Large intestine (tissue), 12 donors: ENCODE measurements at places on chromosomes 5 and 9. TPM values are rescaled to one million over a fixed set of nuclear protein-coding genes. Genes with fewer than 3 reads are reported as not detected.

The OR1L1 gene
- not detected for polyA plus RNA-seq

- no peak for DNase-seq
These were observed 2.7 kb upstream of the PURA start for GRCh38 chr5:140111011-140111858.

DNA sequence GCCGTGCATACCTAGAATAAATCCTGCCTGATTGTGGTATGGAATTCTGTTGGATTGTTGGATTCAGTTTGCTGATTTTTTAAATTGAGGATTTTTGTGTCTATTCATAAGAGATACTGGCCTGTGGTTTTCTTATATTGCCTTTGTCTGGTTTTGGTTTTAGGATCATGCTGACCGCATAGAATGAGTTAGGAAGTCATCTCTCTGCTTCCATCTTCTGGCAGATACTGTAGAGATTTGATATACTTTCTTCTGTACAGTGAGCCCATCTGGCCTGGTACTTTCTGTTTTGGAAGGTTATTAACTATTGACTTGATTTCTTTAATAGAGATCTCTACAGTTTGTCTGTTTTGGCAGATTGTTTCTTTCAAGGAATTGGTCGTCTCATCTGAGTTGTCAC, 14.7 kb downstream of the CEP72 start:
- DNase-seq, result no peak

- DNase-seq, result peak; percentile 32
These were observed 1.2 kb downstream of the FBXL17 start for GRCh38 chr5:108380531-108381349.

DNA sequence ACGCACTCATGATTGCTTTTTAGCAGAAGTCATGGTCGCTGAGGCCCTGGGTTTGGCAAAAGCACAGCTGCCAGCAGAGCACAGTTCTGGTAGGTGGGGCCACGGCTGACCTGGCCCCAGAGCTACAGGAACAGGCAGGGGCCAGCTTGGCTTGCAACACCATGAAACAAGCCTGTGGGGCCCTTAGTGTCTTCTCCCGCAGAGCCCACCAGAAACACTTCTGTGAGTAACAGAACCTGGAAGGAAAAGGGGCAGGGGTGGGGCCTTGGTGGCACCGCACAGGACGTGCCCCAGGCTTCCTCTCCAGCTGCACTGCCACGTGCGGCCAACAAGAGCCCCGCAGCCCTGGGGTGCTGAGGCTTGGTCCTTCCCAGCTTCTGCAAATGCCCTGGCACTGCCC, 4.8 kb downstream of the ASB6 start:
- no peak for DNase-seq

DNA sequence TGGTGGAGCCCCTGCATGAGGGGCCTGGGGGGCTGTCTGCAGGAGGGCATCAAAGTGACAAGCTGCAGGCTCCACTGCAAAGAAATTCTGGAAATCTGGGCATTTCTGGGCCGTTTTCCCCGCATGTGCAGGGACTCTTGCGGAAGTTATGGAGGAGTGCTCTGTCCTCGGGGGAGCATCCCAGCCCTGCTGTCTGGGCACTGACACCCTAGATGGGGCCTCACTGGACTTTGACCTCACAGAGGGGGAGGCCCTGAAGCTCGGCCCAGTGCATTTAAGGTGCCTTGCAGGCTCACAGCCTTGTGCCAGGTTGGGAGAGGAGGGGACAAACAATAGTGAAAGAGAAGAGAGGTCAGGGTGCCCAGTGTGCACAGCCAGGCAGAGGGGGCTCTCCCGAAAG, 35.4 kb downstream of the LHX3 start:
- DNase-seq, result peak; percentile 91

DNA sequence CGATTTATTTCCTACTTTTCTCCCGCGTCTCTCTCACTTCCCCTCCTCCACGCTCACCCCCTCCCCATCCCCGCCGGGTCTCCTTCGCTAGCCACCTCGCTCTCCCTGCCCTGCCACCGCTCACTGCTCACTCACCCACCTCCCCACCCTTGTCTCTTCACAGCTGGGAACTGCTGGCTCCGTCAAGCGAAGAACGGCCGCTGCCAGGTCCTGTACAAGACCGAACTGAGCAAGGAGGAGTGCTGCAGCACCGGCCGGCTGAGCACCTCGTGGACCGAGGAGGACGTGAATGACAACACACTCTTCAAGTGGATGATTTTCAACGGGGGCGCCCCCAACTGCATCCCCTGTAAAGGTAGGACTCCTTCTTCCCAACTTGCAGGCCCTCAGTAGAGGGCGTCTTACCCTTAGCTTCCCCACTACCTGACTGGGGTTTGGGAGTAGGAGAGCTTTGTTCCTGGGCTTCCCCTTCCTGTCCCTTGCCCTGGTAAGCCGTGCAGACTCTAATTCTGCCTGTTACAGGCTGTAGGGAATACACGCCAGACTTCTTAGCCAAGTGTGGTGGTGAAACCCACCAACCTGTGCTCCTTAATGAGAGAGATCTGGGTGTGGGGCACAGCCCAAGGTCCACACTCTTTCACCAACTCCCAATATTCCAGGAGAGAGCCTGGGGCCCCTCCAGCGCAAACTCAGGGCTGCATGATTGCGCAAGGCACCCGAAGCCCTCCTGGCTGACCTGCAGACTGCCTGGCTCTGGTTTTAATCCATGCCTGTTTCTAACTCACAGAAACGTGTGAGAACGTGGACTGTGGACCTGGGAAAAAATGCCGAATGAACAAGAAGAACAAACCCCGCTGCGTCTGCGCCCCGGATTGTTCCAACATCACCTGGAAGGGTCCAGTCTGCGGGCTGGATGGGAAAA, 2.5 kb downstream of the FST start:
- DNase-seq, result peak; percentile 24

The GAPVD1 gene
- polyA plus RNA-seq, result 27.6 TPM

DNA sequence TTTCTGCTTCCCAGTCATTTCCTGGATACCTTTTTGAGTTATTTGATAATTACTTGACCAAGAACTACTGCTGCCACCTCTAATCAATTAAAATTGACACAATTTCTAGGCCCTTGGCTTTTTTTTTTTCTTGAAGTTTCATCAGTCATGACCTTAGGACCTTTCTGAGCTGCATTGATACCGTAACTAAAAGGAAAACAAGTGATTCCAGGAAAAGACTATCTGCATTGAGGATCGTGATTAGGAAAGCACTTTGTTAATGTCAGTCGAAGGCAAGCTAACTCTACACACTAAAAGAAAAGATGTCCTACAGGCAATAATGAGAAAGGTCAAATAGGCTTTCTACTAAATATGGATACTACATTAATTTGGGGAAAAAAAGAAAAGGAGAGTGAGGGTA, 69.9 kb downstream of the ARSB start:
- DNase-seq, result peak; percentile 45

DNA sequence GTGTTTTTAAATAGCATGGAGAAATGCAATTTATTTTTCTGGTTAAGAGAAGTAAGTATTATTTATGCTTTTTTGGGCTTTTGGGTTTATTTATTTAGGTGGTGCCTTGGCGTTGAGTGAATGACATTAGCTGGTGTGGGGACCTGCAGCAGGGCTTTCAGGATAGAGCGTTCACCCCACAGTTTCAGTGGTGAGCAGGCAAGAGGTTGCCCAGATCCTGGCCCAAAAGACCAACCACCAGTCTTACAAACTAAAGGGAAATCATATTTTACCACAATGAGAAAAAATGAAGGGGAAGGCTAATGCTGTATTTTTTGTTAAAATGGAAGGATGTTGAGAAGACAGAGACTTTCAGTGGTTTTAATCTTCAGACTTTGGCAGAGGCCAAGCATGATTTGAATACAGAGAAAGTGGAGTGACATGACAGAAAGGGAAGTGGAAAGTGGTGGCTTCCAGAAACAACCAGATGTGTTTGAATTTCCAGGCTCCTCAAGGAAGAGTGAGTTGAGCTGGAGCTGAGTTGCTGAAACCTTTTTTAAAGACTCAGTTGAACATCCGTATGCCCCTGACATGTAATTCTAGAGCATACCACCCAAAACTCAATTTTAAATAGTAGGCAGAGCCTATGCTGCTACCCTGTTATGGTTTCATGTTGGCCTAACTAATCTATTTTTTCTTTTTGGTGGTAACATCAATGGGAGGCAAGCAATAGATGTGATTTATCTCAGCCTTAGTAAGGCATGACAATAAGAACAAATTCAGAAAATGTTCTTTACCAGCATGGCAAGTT, 94.8 kb downstream of the AOPEP start:
- no peak for DNase-seq

The THBS4 gene
- 3.3 TPM for polyA plus RNA-seq

The LRRC19 gene
- polyA plus RNA-seq, result 83.7 TPM

- DNase-seq, result no peak
These were observed 24.5 kb downstream of the TBC1D9B start for GRCh38 chr5:179883163-179883562.
